Activated CD4-positive, alpha-beta T cell treated with anti-CD3 and anti-CD28 coated beads, Interleukin-2, amount 50 U/mL, for 1 hour (primary cell): ENCODE measurements at places on chromosomes 4 and X.

GRCh38 chr4:184929476-184929875, 88.8 kb upstream of the HELT start:
- no peak for DNase-seq

DNA sequence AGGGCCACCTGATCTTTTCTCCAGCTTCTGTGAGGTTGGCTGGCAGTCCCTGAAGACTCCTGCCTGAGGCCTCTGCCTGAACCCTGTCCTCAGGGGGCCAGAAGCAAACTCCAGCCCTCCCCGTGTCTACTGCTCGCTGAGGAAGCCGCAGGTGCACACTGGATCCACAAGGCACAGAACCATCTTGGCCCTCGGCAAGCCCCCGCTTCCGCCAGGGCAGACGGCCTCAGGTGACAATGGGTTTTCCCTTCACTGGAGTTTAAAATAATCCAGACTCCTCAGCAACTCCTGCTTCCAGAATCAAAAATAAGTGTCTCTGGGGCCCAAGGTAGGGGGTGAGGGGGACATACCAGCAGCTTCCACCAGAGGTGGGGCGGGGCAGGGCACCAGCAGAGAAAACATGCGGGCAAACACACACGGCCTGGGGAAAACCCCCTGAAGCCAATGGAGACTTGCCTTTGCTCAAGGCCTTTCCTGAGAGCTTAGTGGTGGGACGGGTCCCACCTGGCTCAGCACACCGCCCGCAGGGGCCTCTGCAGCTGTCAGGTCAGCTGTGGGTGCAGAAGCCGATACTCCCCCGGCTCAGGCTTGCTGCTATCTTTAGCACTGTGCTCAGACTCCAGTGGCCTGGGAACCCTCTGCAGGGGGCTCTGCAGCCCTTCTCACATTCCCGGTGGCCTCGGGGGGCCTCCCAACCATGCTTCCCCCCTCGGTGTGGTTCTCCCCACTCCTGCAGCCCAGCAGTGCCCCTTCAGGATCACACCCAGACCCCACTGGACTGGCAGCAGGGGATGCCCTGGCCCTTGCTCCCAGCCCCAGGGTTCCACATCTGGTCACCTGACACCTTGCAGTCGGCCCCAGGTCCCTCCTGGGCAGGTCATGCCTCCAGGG, 1.9 kb downstream of the MYL5 start:
- DNase-seq: no peak

- DNase-seq: no peak
Measured at GRCh38 chrX:7153231-7153630, 5.3 kb upstream of the PUDP start.

DNA sequence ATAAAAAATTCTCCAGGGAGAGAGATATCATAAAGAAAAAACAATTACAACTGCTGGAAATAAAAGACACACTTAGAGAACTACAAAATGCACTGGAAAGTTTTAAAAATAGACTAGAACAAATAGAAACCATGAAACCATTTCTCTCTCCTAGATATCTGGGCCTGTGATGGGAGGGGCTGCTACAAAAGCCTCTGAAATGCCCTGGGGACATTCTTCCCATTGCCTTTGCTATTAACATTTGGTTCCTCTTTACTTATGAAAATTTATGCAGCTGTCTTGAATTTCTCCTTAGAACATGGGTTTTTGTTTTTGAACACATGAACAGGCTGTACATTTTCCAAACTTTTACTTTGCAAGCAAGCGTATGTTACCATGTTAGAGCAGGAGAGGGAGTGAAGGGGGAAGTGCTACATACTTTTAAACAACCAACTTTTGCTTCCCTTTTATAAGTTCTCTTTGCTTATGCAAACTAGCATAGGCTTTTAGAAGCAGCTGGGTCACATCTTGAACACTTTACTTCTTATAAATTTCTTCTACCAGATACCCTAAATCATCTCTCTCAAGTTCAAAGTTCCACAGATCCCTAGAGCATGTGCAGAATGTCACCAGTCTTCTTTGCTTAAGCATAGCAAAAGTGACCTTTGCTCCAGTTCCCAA, 47.9 kb upstream of the PACRGL start:
- DNase-seq: no peak

DNA sequence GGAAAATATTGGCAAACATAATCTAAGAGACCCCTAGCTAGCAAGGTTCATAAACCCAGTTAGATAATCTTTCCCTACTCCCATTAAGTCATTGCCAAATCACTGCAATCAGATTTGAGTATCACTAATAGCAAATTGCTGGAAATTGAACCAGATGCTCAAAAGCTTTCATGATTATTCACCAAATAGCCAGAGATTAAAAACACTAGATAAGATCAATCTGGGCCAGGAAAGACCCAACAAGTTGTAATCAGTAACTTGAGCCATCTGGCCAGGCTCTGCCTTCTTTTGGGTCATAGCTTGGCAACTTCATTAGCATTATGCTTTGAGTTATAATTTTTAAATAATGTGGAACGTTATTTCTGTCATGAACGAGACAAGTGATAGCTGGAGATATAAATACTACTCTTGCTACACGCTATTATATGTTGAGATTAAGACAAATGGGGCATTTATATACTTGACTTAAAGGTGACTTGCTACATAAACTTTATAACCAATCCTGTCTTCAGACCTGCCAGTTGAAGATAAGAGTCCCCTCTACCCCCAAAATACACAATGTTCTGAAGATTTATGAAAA, 196.6 kb upstream of the EDNRA start:
- no peak for DNase-seq

- no peak for DNase-seq
Measured at GRCh38 chr4:176800891-176801534, 8.3 kb upstream of the VEGFC start.

- DNase-seq: no peak
Measured at GRCh38 chr4:186832906-186833305, 109.2 kb upstream of the FAT1 start.

GRCh38 chr4:153785910-153786721, 2.8 kb downstream of the SFRP2 start:
- no peak for DNase-seq

DNA sequence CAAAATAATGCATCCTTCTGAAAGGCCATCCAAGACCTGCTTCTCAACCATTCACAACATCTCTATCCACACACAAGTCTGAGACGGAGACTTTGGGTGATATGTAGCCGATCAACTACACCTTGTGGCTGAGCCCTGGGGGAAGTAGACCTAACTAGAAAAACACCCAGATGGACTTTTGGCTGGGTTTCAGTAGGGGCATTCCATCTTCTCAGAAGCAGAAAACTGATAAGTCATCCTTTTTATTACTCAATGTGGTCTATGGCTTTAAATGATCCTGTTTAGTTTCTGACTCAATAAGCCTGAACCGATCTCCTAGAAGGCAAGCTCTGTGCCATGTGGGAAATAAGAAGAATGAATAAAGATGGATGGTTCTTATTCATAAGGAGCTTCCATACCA, 82.5 kb upstream of the AFF2 start:
- DNase-seq: no peak

- no peak for DNase-seq
Measured at GRCh38 chr4:109435635-109436034, 2.0 kb downstream of the SEC24B start.

- no peak for DNase-seq
Measured at GRCh38 chr4:154082760-154083535, 294.1 kb upstream of the SFRP2 start.

GRCh38 chr4:95360906-95361695, 187.7 kb downstream of the UNC5C start:
- DNase-seq: no peak

DNA sequence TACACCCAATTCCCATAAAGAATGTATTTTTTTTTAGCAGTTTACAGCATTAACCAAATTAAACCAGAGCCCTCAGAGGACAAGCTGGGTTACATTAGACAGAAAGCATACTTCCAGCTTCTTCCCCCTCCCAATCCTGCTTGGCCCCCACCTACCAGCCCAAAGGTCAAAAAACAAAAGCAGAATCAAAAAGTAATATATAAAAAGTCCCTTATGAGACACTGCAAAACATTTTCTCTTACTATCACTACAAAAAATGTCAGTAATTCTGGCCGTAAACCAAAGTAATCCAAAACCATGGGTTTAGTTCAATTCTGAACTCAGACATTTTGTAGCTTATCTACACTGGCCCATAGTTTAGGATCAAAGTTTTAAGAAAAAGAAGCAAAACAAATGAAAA, 38.0 kb downstream of the APBB2 start:
- no peak for DNase-seq

DNA sequence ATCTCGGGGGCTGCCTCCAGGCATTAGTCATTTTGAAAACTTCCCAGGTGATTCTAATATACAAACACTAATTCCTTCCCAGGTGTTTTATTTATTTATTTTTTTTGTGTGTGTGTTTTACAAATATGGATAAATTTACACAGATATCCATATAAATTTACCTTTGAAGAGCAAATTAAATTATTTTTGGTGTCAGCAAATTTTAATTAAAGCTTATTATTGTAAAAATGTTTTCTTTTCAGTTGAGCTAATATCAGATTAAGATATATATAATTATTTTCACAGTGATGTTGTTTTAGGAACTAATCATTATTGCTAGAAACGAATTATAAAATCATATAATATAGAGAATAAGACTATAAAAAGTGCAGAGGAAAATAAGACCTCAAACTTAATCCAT, 62.0 kb upstream of the FREM3 start:
- no peak for DNase-seq
